ENCODE measurements at places on chromosomes 3 and 15.

GRCh38 chr3:24196526-24196925 is 251.4 kb downstream of the NR1D2 start:
- no peak overlapping the region for H3K4me3 ChIP-seq
- DNase-seq, result no peak
- no peaks in the 10 kb centered on the region for H3K36me3 ChIP-seq
- peaks cover 8% of the 10 kb centered on the region for H3K27me3 ChIP-seq
- H3K4me1 ChIP-seq, result no peaks in the 10 kb centered on the region
- no peak overlapping the region for H3K27ac ChIP-seq

DNA sequence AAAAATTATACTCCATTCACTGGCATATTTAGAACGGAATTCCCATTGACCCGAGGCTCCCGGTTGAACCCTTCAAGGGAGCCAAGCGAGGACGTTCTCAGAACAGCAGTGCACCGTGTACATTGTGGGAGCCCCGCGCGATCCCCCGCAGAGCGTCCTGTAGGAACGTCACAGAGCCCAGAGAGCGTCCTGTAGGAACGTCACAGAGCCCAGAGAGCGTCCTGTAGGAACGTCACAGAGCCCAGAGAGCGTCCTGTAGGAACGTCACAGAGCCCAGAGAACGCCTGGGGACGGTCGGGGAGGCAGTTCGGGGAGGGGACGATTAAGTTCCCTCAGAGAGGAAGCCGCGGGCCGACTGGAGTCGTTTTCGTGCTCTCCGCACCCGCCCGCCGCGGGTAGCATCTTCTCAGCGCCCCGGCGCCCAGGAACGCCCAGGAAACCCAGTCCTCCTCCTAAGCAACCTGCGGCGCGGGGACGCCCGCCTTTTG is 506 bp upstream of the ATP1B3 start:
- no peak for DNase-seq
- peak overlapping the region; percentile 97 for H3K27ac ChIP-seq

DNA sequence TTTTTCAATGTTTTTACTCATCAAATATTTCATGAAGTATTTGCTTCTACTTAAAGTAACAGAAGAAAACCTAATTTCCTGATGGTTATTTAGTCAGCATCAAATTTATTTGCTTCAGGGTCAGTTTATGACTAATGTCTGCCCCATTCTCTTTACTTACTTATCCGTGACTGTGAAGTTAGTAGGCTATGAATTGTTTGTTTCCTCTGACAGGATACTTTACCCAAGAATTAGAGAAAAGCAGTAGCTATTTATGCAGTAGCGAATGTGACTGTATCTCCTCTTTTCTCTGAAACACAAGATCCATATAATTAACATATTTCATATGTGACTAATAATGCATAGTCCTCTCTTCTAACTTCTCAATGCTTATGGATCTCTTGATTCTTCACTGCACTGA is 329.9 kb upstream of the ROBO1 start:
- H3K27ac ChIP-seq, result no peak overlapping the region
- no peak overlapping the region for H3K4me3 ChIP-seq
- H3K4me1 ChIP-seq, result no peaks in the 10 kb centered on the region
- no peaks in the 10 kb centered on the region for H3K36me3 ChIP-seq

GRCh38 chr15:68399096-68400065 is 32.6 kb downstream of the ITGA11 start:
- H3K4me1 ChIP-seq, result no peaks in the 10 kb centered on the region
- peaks cover 18% of the 10 kb centered on the region for H3K27me3 ChIP-seq
- H3K27ac ChIP-seq, result no peak overlapping the region
- H3K36me3 ChIP-seq, result no peaks in the 10 kb centered on the region
- DNase-seq, result no peak

DNA sequence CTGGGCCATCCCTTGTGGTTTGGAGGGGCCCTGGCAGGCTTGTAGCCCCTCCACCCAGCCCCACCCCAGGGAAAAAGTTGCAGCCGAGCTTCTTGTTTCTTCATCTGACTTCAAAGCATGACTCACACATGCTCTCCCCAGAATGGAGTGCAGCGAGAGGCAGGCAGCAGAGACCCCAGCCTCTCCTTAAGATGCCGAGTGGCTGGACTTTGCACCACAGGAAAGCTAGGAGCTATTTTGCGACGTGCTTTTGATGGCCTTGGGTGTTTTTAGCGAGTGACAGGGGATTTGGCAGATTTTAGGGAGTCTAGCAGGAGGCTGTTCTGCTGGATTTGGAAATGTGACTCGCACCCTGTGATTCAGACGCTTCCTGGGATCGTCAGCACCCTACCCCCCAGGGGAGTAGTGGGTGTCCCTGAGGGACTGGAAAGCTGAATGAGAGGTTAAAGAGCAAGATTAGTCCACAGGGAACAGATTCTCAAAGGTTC is 14.2 kb downstream of the BAHD1 start:
- H3K36me3 ChIP-seq, result peaks cover 14% of the 10 kb centered on the region
- peak overlapping the region; percentile 92 for H3K27ac ChIP-seq
- H3K27me3 ChIP-seq, result no peaks in the 10 kb centered on the region

DNA sequence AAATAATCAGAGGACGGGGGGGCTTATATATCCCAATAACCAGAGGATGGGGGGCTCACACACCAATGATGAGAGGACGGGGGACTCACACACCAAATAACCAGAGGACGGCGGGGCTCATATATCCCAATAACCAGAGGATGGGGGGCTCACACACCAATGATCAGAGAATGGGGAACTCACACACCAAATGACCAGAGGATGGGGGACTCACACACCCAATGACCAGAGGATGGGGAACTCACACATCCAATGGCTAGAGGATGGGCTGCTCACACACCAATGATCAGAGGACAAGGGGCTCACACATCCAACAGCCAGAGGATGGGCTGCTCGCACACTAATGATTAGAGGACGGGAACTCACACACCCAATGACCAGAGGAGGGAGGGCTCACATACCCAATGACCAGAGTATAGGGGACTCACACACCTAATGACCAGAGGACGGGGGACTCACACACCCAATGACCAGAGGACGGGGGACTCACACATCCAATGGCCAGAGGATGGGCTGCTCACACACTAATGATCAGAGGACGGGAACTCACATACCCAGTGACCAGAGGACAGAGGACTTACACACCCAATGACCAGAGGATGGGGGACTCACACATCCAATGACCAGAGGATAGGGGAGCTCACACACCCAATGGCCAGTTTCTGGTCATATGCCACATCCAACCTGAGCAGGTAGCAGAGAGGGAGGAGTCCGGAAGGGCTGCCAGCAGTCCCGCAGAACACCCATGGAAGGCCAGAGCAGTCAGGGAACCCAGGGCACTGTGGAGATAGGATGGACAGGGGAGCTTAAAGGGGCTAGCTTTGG is 10.6 kb downstream of the RAB6B start:
- no peak overlapping the region for H3K4me3 ChIP-seq
- peaks cover 19% of the 10 kb centered on the region for H3K4me1 ChIP-seq
- no peak overlapping the region for H3K27ac ChIP-seq
- H3K36me3 ChIP-seq, result peaks cover 11% of the 10 kb centered on the region

- H3K27ac ChIP-seq, result no peak overlapping the region
- no peaks in the 10 kb centered on the region for H3K4me1 ChIP-seq
- H3K27me3 ChIP-seq, result no peaks in the 10 kb centered on the region
- no peak for DNase-seq
- H3K36me3 ChIP-seq, result no peaks in the 10 kb centered on the region
Observed at GRCh38 chr3:60854791-60855190, 396.5 kb downstream of the FHIT start.

GRCh38 chr15:67861983-67862382 is 22.1 kb upstream of the RNU6-1 start:
- H3K36me3 ChIP-seq, result peaks cover 6% of the 10 kb centered on the region
- H3K27me3 ChIP-seq, result peaks cover 54% of the 10 kb centered on the region
- H3K27ac ChIP-seq, result no peak overlapping the region
- H3K4me3 ChIP-seq, result no peak overlapping the region
- DNase-seq, result no peak
- peaks cover 5% of the 10 kb centered on the region for H3K4me1 ChIP-seq

DNA sequence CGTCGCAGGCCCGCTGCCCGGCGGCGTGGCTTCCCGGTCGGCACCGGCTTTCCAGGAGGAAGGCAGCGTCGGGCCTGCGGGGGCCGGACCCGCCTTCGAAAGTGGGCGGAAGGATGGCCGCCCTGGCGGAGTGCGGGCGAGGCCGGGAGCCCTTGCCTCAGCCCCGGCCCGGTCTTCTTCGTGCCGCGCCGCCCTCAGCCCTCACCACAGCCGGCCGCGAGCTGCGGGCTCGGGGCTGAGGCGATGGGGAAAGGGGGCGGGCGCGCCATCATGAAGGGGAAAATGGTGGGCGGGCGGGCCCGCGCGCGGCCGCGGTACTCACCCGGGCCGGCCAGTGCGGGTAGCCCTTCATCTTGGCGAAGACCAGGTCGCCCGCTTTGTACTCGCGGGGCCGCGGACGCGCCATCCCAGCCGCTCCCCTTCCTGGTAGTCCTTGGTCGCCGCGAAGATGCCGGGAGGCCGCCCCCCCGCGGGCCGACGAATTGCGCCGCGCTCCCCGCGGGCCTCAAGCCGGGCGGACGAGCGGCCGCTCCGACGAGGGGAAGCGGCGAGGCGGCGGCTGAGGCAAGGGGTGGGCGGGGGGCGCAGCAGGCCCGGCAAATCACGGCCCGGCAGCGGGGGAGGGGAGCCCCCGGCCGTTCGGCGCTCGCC is 489 bp downstream of the HDGFL3 start:
- no peaks in the 10 kb centered on the region for H3K36me3 ChIP-seq
- H3K4me1 ChIP-seq, result no peaks in the 10 kb centered on the region
- H3K27ac ChIP-seq, result no peak overlapping the region
- no peak for DNase-seq

DNA sequence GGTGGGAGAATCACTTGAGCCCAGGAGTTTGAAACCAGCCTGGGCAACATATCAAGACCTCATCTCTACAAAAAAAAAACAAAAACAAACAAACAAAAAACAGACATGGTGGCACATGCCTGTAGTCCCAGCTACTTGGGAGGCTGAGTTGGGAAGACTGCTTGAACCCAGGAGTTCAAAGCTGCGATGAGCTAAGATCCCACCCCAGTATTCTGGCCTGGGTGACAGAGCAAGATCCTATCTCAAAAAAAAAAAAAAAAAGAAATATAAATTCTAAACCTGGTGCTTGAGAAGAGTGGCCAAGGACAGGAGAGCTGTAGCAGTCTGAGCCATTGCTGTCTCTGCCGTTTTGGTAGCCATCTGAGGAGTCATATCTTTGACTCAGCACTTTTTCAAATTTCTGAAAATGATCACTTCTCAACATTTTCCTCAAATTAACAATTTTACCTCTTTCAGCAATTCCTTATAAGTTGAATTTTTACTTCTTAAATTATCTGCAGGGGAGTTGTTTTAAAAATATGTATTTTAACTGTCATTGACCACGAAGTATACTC is 3.6 kb upstream of the DENND4A start:
- DNase-seq, result no peak
- no peak overlapping the region for H3K27ac ChIP-seq
- peaks cover 9% of the 10 kb centered on the region for H3K4me1 ChIP-seq
- H3K36me3 ChIP-seq, result peaks cover 27% of the 10 kb centered on the region
- H3K27me3 ChIP-seq, result no peaks in the 10 kb centered on the region
- no peak overlapping the region for H3K4me3 ChIP-seq

DNA sequence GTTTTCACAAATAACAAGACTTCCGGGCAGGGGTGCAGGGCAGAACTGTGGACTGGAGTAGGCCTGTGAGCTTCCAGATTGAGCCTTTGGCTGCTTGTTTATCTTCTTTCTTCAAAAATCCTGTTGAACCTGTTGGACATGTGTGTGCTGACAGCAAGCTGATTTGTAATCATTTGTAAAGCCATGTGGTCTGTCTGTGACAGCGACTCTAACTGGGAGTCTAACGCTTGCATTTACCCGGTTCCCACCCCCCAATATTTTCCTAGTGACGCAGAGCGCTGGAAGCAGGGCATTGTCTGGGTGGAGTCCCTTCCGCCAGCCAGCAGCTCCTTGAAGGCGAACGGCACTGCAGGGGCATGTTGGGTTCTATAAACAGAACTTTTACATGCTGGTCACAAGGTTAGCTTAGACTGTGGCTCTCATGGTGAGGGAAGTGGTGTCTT is 85.7 kb upstream of the MYZAP start:
- no peaks in the 10 kb centered on the region for H3K36me3 ChIP-seq
- peaks cover 30% of the 10 kb centered on the region for H3K27me3 ChIP-seq
- no peak for DNase-seq
- no peak overlapping the region for H3K27ac ChIP-seq

DNA sequence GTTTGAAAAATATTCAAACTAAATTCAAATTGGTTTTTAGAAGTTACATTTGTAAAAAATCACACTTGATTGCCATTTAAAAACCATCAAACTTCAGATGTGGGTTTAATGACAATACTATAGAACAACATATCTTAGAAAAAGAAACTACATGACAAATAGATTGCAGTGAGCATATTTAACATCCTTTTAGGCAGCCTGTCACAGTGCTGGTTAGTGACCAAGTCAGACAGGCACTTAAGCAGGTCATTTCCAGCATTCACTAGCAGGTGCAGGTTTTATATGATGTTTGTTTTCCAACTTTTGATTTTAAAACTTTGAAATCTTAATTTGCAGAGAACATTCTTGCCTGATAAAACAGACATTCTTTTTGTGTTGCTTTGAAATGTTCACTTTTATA is 115.7 kb downstream of the MBNL1 start:
- H3K27ac ChIP-seq, result peak overlapping the region; percentile 80
- H3K4me3 ChIP-seq, result no peak overlapping the region
- H3K27me3 ChIP-seq, result no peaks in the 10 kb centered on the region
- no peak for DNase-seq

- peak overlapping the region; percentile 54 for H3K27ac ChIP-seq
- no peaks in the 10 kb centered on the region for H3K27me3 ChIP-seq
- no peak overlapping the region for H3K4me3 ChIP-seq
- no peak for DNase-seq
Observed at GRCh38 chr3:187051724-187052366, 87.5 kb downstream of the RPL39L start.

- H3K36me3 ChIP-seq, result peaks cover 6% of the 10 kb centered on the region
- H3K27ac ChIP-seq, result no peak overlapping the region
- H3K4me3 ChIP-seq, result no peak overlapping the region
- DNase-seq, result no peak
- H3K27me3 ChIP-seq, result no peaks in the 10 kb centered on the region
Observed at GRCh38 chr15:89199746-89200145, 21.6 kb downstream of the RLBP1 start.

- no peak for DNase-seq
- H3K4me1 ChIP-seq, result no peaks in the 10 kb centered on the region
- no peak overlapping the region for H3K4me3 ChIP-seq
- H3K27ac ChIP-seq, result no peak overlapping the region
Observed at GRCh38 chr15:37931321-37931720, 3.1 kb upstream of the TMCO5A start.
